ENCODE measurements at places on chromosomes 13 and 19. TPM values are rescaled to one million over a fixed set of nuclear protein-coding genes. Genes with fewer than 3 reads are reported as not detected.

The WDR83 gene
- 6.4 TPM for total RNA-seq

The TNNI3 gene
- total RNA-seq: not detected

The UQCRFS1 gene
- 68.8 TPM for total RNA-seq

The ZSCAN4 gene
- not detected for total RNA-seq

The PEG3 gene
- total RNA-seq: 2.5 TPM

The CPB2 gene
- total RNA-seq: not detected

The ARL11 gene
- total RNA-seq: 1.3 TPM

- DNase-seq: no peak
Measured at GRCh38 chr13:82248762-82249161, 1633.5 kb downstream of the SLITRK1 start.

GRCh38 chr13:20911037-20911436 lies 8.5 kb upstream of the XPO4 start:
- DNase-seq: no peak

DNA sequence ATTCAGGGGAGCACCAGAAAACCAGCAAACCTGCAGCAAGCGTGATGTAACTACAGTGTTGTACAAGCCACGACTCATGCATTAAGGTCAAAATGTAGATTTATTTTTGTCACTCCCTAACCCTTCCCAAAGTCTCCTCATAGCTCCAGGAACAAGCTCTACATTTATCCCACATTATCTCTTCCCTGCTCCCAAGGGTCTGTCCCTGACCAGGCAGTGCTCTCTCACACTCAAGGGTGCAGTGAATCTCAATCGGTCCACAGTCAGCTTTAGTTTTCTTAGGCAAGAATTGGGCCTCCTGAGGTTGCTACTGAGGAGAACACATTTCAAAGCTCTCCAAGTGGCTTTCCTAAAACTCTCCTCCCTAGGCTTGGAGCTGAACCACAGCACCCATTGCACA lies 219.4 kb downstream of the NHLRC3 start:
- no peak for DNase-seq

DNA sequence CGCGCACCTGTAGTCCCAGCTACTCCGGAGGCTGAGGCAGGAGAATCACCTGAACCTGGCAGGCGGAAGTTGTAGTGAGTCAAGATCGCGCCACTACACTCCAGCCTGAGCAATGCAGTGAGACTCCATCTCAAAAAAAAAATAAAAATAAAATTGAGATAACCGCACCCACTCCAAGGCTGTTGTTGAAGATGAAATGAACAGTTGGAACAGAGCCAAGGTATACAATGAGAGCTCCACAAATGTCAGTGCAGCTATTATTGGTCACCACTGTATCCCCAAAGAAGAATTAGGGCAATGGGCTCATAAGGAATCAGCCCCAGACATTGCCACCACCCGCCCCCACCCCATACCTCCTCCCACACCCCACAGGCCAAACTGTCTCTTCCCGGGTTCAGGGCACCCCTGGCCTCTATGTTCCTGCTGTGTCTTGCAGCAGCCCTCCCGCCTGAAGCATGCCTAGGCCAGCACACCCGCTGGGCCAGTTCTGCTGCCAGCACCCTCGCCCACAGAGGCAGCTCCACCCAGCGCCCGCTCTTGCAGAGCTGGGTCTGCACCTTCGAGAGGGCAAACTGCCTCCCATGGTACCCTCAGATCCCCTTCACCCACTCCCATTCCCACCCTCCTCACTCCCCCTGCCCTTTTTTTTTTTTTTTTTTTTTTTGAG lies 3.5 kb upstream of the S1PR5 start:
- DNase-seq: no peak

- no peak for DNase-seq
Measured at GRCh38 chr13:33007237-33007636, 9.0 kb upstream of the KL start.

- DNase-seq: no peak
Measured at GRCh38 chr19:33532859-33533460, 11.4 kb upstream of the PEPD start.

GRCh38 chr19:8580710-8581281 lies 3.6 kb upstream of the MYO1F start:
- peak; percentile 87 for DNase-seq

GRCh38 chr13:47420568-47420967 lies 523.7 kb upstream of the HTR2A start:
- no peak for DNase-seq

GRCh38 chr19:43672061-43672679 lies 2.2 kb upstream of the PLAUR start:
- no peak for DNase-seq

- no peak for DNase-seq
Measured at GRCh38 chr13:111429064-111429558, 108.7 kb downstream of the TEX29 start.

GRCh38 chr19:20313894-20314293 lies 146.9 kb downstream of the ZNF486 start:
- DNase-seq: no peak

DNA sequence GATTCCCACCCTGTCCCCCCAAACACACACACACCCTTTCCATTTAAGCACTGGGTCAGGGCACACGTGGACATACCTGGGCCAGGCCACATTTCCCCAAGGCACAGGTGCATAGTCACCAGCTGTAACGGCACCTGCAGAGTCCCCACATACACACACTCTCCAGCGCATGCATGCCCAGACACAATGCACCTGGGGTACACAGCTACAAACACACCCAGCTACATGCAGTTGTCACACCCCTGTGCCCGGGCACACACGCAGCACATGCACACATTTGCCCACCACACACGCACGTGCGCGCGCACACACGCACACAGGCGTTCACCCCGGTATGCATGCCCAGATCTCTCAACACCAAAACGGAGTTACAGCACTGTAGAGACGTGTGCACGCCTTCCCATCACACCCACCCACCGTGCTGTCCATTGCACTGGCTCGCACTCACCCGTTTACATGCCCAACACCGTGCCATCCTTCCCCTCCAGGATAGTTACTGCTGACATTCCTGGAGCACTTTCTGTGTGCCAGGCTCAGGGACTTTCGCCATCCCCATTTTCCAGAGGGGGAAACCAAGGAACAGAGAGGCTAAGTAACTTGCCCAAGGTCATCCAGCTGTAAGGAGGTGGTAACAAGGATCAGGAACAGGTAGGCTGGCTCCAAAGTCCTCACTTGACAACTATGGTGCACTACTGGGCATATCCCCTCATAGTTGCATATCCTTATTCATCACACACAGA lies 749 bp upstream of the SHANK1 start:
- no peak for DNase-seq

- no peak for DNase-seq
Measured at GRCh38 chr13:48979892-48980291, 4.2 kb downstream of the FNDC3A start.

GRCh38 chr13:102779436-102780159 lies 6.0 kb upstream of the TEX30 start:
- DNase-seq: no peak

DNA sequence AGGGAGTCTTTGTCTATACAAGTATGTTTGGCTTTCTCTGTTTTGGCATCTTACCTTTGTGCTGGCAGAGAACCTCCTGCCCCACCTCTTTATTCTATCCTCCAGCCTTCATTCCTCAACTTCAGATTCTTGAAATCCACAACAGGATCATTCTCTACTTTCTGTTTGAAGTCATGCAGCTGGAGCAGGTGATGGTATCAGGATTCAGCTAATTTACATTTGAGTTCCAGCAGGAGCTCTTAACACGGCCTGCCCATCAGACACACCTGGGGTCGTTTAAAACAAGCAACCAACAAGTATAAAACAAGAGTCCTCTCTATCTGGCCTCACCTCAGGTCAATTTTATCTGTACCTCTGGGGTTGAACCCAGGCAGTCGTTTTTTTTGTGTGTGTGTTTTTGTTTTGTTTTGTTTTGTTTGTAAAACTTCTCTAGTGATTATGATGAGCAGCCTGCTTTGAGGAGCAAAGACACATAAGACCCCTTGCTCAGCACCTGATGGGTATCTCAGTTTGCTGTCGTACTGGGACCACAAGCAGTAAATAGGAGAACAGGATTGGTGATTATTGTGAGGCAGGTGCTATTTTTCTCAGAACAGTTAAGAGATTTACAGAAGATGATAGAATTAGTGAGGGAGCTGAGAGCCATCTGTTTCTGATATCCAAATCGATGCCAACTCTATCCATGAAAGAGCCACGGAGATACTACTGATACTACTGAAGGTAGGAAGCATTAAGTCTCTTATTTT lies 78.4 kb downstream of the GPC6 start:
- no peak for DNase-seq

GRCh38 chr13:63696055-63696454 lies 2280.4 kb upstream of the PCDH20 start:
- DNase-seq: no peak

- DNase-seq: no peak
Measured at GRCh38 chr13:31862828-31863227, 123.5 kb downstream of the RXFP2 start.

DNA sequence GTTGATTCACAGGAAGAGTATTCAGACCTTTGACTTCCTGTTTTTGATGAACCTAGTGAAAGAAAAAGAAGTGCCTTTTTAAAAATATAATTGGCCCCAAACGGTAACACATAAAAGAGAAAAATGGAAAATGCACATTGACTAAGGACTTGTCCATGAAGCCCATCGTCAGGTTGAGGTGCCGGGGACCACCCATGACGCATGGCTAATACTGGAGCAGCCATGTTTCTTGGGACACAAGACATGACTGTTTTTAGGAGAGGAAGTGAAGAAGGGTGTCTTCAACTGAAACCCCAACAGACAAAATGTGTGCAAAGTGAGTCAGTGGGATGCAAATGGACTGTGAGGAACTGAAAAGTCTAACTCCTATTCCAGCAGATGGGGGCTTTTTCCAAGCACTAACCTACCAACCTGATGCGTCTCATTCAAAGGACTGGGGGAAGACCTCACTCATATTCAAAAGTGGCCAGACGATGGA lies 459.4 kb downstream of the FOXO1 start:
- DNase-seq: no peak

DNA sequence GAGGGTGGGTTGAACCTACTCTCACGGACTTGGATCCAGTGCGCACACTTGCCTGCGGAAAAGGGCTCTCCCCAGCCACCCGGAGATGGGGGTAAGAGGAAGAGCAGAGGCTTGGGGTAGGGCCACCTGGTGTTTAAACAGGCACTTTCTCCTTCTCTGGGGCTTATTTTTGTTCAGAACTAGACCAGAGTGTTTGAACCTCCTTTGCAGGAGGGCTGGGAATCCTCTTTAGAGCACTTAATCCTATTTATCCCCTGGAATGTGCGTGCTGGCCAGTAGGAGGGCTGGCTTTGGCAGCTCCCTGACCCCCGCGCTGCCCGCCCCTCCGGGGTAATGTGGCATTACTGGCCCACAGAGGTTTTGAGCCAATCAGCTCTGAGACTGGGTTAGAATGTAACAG lies 2.0 kb downstream of the RGS9BP start:
- DNase-seq: no peak

DNA sequence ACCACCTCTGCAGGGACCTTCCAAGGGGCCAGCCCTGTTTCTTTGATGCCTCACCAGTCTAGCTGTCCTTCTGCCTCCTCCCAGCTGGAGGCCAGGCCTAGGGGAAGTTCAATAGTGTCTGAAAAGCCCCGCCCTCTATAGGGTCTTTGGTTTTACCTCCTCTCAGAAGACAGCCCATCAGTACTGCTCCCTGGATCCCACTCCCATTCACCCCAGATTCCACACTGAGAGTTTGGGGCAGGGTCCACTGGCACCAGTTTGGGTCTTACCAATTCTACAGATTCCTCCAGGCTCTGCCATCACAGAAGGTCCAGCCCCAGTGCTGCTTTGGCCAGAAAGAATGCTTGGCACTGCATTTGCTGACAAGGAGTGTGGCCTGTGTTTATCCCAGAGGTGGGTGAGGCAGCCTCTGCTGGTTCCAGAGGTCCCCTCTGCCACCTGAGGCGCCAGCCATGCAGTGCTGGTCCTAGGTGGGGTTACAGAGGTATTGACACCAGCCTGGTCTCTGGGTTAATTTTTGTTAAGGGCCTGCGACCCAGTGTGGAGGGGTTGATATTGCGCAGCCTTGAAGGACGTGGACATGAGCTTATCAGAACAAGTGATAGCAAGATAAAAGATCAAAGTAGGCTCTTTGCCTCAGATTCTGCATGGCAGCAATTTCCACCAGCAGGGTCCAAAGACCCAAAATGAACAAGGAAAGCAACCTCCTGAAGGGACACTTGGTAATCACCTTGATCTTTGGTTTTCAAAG lies 41.4 kb upstream of the IGSF23 start:
- DNase-seq: no peak

DNA sequence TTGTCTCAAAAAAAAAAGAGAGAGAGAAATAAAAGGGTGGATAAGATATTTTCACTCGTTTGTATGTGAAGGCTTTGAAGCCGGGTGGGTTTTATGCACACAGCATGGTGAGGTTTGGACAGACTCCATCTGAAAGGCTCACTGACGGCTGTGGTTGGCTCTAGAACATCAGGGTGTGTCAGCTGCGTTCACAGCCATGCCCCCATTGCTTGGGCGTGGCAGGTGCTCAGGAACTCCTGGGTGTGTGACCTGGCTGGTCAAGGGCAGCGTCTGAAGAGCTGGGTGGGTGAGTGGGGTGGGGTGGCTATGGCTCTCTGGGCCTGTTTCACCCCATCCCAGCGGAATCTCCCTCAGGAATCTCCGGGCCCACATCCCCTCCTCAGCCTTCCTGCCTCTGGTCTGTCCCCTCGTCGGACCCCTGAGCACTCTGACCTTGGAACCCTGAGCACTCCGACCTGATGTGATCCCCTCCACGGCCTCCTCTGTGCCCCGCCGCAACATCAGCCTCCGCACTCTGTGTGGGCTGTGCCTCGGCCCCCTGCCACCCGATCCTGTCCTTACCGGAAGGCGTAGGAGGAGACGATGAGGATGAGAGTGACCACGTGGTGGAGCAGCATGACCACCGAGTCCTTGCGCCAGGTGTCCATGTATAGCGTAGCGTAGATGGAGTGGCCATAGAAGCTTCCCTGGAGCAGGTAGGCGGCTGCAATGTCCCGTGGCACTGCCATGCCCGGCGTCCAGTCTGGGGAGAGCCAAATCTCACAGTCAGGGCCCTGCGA lies 12.2 kb downstream of the CERS1 start:
- DNase-seq: peak; percentile 73

GRCh38 chr19:547117-547516 lies 3.3 kb downstream of the GZMM start:
- DNase-seq: no peak

- no peak for DNase-seq
Measured at GRCh38 chr19:35231956-35232645, 3.6 kb upstream of the FAM187B start.

DNA sequence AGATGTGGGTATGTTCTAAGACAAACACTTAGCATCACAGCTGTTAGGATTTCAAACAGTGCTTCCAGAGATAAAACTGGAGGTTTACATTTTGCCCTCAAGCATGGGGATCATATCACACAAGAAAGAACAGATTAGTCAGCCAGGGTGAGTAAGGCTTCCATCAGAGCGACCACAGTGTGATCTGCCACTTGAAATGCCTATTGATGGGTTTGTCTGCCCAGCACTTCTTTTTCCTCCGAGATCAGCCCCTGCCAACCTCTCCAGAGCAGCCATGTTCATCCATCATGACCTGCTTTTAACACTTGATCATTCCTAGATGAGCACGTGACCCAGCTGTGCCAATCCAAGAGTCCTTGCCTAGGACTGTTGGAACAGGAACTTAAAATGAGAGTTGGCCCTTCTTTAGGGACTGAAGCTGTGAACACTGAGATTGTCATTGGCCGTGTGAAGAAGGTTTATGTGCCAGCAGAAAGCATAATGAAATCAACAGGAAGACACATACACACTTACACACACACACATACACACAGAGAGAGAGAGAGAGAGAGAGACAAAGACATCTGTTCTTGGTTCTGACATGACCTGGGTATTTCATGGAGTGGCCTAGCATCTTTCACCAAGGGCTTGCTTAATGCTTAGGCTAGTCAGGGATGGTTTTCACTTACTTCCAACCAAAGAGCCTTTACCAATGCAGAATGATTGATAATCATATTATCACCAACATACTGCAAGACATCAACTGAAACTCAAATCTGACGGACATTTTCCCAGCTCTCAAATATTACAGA lies 5.2 kb upstream of the CEBPG start:
- no peak for DNase-seq
